ENCODE measurements at places on chromosomes 12 and 14.
A peak's percentile ranks its signal among the peaks of the same experiment; 100 is the strongest.

GRCh38 chr12:102513272-102513671, 32.9 kb upstream of the IGF1 start:
- DNase-seq: no peak

GRCh38 chr14:55142466-55142865, 13.4 kb downstream of the LGALS3 start:
- DNase-seq: no peak

DNA sequence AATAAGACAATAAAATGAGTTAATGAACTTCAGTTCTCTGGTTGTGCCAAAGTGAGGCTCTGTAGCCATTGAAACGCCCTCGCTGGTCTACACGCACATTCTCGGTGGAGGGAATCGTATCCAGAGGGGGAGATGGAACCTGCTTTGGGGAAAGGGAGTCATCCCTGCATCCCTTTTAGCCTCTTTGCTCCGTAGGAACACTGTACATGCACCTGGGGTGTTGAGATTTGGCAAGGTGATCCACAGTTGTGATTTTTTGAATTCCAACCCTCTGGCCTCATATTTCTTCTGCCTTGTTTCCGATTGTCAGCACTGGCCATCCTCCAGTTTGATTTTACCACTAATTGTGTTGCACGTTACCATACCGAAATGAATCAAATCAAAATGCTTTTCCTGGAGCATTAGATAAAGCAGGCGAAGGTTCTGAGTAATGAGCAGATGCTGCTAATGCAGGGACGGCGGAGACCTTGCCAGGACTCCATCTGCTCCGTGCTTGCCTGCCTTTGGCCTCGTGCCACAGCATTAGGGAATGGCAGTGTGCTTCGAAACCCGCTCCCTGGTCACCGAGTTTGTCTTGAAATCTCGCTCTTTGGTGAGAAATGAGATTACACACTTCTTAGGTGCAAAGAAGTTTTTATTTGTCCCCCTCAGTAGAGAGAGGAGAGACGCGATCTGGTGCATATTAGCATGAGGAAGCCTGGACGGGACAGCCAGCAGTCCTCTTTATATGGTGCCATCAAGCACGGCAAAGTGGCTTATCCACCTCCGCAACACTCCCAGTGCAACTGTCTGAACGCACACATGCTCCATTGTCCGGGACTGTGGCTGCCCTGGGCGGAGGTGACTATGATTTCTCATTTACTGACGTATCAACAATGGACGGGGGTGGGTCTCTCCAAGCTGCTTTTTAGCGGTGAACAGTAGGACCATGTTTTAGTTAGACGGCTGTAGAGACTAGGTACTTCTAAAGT, 59.1 kb downstream of the FBXW8 start:
- DNase-seq: peak; percentile 52

DNA sequence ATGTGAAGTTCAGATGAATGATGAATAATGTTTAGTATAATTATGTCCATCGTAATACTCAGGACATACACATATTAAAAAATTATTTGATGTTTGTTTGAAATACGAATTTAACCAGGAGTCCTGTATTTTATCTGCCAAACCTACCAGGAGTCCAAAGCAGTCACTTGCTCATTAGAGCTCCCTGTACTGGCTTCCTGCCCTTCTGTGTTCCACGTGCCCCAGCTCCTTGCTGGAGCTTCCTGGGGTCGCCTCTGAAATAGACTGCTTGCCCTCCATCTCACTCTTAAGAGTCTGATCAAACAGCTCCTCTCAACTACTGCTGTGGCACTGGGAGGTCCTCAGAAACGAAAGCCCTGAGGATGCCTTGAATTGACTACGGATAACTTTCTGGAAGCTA, 87.3 kb upstream of the DHRS4 start:
- DNase-seq: no peak

GRCh38 chr12:64621257-64621942, 11.1 kb downstream of the RASSF3 start:
- DNase-seq: no peak

DNA sequence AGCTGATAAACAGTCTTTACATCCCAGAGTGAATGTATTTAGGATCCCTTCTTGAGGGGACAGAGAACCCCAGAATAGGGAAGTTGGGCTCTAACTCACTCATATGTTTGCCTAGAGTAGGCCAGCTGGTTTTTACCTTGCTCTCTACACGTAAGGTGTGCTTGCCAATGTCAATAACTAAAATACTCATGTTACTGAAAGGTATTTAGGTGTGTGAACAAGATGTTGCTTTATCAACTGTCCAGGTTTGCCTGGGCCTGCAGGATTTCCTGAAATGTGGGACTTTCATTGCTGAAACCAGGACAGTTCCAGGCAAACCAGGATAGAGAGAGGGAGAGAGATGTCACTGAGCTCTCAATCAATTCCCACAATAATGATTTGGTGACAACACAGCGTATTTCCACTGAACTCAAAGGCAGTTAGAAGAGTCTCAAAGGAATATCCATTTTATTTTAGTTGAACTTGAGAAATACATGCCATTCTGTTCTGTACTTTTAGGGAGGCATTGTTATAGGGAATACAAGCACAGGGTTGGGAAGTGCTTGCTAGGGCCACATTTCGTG, 171.7 kb downstream of the NRXN3 start:
- no peak for DNase-seq

- no peak for DNase-seq
Measured at GRCh38 chr12:9810671-9811070, 16.6 kb upstream of the KLRF1 start.

- peak; percentile 65 for DNase-seq
Measured at GRCh38 chr14:25237845-25238244, 187.9 kb upstream of the STXBP6 start.

DNA sequence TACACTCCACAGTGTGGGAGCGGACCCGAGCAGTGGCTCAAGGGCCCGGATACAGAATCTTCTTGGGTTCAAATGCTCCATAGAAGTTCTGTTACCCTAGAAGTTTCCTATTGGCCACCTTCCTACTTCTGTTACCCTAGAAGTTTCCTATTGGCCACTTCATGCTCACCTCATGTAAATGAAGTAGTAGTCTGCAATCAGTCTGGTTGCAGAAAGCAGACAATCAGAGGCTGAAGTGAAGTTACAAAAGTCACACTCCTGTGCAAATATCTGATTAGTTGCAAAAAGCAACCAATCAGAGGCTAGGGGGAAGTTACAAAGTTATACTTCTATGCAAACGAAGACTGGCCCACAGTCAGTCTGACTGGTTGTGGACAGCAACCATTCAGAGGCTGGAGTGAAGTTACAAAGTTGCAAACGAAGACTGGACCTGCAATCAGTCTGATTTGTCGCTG, 77.8 kb upstream of the CPNE8 start:
- no peak for DNase-seq

DNA sequence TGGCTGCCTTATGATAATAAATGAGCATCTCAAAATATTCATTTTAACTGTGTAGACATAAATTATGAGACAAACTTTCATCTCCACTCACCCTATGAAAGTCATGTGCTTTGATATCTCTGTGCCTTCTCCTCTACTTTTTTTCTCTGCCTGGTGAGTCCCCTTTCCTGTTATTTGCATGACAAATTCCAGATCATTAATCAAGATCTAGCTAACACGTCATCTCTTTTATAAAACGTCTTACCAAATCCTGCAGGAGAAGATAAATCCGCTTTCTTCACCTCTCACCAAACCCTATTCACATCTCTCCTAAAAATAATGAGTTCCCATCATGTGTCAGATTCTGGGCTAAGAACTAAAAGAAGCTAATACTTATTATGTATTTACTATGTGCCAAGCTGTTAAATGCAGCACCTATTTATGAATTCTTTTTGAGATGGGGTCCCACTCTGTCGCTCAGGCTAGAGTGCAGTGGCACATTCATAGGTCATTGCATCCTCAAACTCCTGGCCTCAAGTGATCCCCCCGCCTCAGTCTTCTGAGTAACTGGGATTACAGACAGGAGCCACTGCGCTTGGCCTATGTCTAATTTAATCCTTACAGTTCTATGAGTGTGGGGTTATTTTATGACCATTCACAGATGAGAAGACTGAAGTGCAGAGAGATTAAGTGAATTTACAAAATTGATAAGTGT, 26.7 kb downstream of the SPX start:
- DNase-seq: no peak

DNA sequence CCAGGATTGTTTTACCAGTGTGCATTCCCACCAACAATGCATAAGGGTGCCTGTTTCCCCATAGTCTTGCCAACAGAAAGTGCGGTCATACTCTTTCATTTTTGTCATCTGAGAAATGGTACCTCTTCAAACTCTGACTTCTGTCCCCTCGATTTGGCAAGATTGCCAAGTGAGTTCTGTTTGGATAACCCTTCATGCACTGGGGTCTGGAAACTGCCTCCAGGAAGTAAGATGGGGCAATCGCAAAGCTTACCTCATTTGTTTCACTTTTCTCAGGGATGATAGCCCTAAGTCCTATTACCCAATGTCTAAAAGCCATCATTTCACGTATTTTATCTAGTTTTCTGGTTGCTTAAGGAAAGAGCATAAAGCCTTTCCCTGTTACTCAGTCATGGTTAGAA, 28.6 kb upstream of the NR1H4 start:
- DNase-seq: no peak

- DNase-seq: peak; percentile 10
Measured at GRCh38 chr12:122730215-122731014, at the start of gene HCAR1. Gene HCAR1 (minus strand): TSS chr12:122730844. CDS start chr12:122730339, 505 bp downstream.

DNA sequence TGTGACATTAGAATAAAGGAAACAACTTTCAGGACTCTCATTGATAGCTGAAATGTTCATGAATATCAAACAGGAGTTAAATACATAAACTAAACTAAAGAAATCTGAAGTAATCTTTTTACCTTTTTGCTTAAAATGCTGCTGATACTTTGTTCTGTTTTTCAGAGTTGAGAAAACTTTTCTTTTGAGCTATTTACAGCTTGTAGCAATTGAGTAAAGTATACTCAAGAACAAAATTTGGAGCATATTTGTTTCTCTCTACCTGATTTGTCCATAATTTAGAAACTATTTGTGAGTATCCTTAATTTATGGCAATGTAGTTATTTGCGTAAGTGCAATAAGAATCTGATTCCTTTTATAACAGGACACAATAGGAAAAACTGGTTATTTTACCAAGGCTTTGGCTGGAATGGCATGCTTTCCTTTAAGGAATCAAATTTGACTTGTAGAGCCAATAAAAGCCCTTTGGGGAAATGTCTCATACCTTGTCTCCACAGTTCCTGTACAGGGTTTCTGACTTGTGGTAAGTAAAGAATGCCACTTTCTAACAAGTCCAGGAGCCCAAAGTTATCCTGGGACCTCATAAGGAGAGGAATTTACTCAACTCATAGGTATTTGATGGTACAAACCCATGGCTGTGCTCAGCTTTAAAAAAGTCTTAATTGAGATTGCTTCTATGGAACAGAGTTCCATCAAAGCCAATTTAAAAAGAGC, 195.7 kb downstream of the TMEM117 start:
- no peak for DNase-seq

- peak; percentile 33 for DNase-seq
Measured at GRCh38 chr14:52299692-52300278, 14.3 kb upstream of the PTGER2 start.

DNA sequence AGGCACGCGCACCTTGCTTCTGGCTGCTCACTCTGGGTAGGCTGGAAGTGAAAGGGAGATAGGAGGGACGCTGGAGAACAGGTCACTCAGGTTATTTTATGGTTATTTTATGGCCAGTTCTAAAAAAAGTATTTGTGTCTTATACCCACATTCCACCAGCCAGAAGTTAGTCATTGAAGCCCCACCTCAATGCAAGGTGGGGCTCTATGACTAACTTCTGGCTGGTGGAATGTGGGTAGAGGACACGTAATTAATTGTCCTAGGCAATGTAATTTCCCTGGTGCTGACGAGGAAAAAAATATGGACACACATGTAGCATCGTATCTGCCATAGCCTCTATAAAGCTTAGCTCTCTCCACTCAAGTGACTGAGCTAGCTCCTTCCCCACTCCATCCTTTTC, 104.9 kb downstream of the PDZRN4 start:
- DNase-seq: no peak

- no peak for DNase-seq
Measured at GRCh38 chr14:95727056-95727700, 13.3 kb upstream of the TCL1A start.

DNA sequence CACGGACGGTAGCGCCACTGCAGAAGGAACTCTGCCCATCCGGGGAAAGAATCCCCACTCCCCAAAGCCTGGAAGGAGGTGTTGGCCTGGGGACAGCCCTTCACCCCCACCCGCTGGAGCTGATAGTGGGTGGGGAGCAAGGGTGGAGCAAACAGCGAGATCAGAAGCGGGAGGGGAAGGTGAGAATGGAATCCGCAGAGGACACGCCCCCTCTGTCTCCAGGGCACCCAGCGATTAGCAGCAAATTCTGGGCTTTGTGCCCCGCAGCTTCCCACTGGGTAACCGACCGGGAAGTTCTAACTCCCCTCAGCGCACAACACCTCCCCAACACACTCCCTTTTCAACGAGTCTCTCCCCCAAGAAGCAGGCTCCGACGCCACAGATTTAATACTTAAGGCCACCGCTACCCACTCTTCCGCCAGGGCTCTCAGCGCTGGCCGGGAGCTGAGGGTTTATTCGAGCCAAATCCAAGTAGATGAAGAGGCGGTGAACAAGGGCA, 1.4 kb downstream of the SLC25A29 start:
- DNase-seq: peak; percentile 80

DNA sequence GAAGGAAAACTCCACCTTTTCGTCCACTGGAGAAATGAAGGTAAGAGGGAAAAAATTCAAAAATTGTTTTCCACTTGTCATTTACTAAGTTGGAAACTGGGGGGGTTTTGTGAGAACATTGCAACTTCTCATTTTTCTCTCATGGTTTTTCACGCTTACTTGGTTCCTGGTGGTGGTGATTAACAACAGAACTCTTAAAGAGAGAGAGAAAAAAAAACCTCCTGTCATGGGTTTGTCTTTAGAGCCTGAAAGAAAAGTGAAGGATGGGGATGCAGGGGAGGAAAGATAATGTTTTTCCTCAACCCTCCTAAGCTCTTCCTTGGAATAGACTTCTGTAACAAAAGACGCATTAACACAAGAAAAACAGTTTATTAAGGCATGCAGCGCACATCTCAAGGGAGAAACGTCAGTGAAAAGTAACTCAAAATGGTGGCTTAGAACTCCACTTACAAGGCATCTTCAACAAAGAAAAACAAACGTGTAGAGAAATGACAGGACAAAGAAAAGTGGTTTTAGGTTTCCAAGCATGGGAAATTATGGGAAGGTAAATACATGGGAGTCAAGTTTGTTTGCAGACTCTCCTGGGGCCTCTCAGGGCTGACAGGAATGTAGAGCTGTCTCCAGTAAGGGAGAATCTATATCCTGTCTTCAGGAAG, 81.9 kb upstream of the ATF7IP start:
- peak; percentile 47 for DNase-seq
